ENCODE measurements at places on chromosomes 12 and 14. TPM values are rescaled to one million over a fixed set of nuclear protein-coding genes. Genes with fewer than 3 reads are reported as not detected.

- H3K36me3 ChIP-seq, result no peaks in the 10 kb centered on the region
- H3K27ac ChIP-seq, result no peak overlapping the region
- H3K4me1 ChIP-seq, result no peaks in the 10 kb centered on the region
- no peaks in the 10 kb centered on the region for H3K27me3 ChIP-seq
- no peak for DNase-seq
- H3K4me3 ChIP-seq, result no peak overlapping the region
Measured at GRCh38 chr12:94445662-94446061, 14.0 kb downstream of the CEP83 start.

GRCh38 chr12:89245090-89245489 lies 107.2 kb downstream of the DUSP6 start:
- no peaks in the 10 kb centered on the region for H3K27me3 ChIP-seq
- no peak overlapping the region for H3K4me3 ChIP-seq
- DNase-seq, result no peak
- no peak overlapping the region for H3K27ac ChIP-seq
- no peaks in the 10 kb centered on the region for H3K36me3 ChIP-seq

DNA sequence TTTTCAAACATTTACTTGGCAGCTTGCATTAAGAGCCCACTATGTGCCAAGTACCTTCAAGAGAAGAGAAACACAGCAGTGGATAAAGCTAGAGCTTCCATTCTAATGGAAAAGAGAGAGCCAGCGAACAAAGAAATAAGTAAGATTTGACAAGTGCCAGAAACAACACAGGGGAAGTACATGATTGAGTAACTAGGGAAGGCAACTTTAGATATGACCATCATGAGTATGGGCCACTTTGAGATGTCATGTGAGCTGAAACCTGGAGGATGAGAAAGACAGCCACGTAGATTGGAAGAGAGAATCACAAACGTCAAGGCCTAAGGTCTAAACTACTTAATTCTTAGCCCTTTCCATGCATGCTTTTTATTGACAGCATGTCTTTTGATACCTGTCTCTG lies 121.4 kb downstream of the ITPR2 start:
- H3K27me3 ChIP-seq, result no peaks in the 10 kb centered on the region
- DNase-seq, result no peak
- H3K36me3 ChIP-seq, result no peaks in the 10 kb centered on the region
- H3K27ac ChIP-seq, result no peak overlapping the region

CD163 gene
- total RNA-seq, result 56.3 TPM

VWF gene
- 159 TPM for total RNA-seq

ACAD10 gene
- total RNA-seq, result 22.4 TPM

Data from ovary (tissue), 10 donors.